Kidney (tissue), 22 donors: ENCODE measurements at places on chromosomes 5 and 9.

- DNase-seq, result peak; percentile 96
Measured at GRCh38 chr5:124748687-124749594, 2.5 kb upstream of the ZNF608 start.

GRCh38 chr5:150085191-150085912 lies 1.0 kb downstream of the CSF1R start:
- DNase-seq, result no peak

- DNase-seq, result no peak
Measured at GRCh38 chr9:91882627-91883026, 67.4 kb downstream of the ROR2 start.

- no peak for DNase-seq
Measured at GRCh38 chr5:72511774-72512592, 4.8 kb upstream of the ZNF366 start.

DNA sequence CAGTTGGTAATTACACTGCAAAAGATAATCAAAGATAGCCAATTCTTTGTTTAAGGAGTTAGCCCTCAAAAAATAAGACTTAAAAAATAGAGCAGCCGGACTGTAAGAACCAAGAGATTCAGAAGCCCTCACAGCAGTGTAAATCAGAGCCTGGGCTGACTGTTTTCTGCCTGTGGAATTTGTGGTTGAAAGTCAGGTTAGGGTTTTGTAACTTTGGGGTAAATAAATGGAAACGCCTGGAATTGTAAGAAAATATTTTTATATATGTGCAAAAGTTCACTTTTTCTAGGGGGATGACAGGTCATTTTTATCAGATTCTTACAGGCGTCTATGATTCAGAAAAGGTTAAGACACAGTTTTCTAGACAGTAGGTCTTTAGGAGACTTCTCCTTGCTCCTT lies 35.6 kb downstream of the KLHL3 start:
- no peak for DNase-seq

- DNase-seq, result no peak
Measured at GRCh38 chr9:129442803-129443511, 177.9 kb downstream of the C9orf50 start.

- no peak for DNase-seq
Measured at GRCh38 chr5:148790545-148791333, 35.7 kb upstream of the ADRB2 start.

DNA sequence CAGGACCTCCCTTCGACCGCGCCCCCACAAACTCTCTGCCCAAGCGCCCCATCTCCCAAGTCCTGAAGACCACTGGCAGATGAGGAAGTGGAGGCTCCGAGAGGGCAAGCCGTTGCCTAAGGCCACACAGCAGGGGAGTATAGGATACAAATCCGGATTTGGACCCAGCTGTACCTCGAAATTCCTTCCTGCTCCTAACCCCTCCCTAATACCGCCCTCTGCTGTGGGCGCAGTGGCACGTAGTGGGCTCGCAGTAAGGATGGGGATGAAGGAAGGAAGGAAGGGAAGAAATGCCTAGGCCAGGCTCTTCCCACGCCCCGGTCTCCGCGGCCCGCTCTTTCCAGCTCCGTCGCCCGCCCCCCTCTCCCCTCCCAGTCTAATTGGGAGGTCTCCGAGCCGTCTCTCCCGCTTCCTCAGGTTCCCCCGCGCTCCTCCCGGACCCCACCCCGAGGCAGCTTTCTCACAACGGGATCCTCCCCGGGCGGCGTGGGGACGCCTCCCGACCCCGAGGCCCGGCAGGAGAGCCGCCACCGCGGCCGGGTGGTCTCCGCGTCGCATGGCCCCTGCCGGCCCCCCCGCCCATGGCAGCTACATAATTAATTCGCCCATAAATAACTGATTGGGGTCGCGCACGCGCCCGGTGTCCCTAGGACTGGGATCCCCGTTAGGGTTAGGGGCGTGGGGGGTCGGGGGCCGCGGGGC lies 138.9 kb downstream of the C9orf50 start:
- DNase-seq, result peak; percentile 90

- no peak for DNase-seq
Measured at GRCh38 chr9:86039991-86040860, 59.1 kb downstream of the GOLM1 start.

DNA sequence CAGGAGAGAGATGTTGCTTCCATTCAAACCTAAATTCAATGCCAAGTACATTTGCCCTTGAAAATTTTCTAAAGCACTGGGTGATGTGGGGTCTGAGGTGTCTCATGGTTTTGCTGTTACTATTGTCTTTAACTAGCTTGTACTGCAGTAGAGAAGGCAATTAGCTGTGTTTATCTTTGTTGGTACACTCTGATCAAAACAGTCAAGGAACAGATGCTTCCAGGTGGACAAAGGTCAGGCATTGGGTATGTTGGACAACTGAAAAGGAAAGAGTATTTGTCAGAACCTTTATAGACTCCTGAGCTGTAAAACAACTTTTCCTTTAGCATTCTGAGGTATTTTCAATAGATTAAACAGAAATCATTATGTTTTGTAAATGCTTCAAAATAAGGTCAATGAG lies 2228.7 kb upstream of the WWC1 start:
- peak; percentile 43 for DNase-seq

- no peak for DNase-seq
Measured at GRCh38 chr5:72937517-72938061, 18.3 kb upstream of the FCHO2 start.

DNA sequence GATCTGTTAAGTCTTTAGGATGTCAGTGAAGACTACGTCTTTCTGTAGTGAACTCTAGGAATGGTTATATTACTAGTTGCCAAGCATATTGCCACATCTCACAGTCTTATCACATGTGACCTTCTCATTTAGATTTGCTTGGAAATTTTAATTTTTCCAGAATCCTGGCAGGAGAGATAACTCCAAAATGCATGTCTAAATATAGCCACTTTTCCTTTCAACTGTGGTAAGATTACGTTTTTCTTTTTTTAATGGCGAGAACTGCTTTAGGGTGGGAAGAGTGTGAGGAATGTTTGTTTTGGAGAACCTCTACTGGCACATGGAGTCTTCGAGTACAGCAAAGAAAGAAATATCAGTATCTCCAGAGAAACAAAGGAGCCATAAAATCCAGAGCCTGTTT lies 91.7 kb upstream of the ADAMTSL1 start:
- DNase-seq, result no peak

- DNase-seq, result peak; percentile 70
Measured at GRCh38 chr5:135243556-135244285, 155.3 kb downstream of the MACROH2A1 start.

GRCh38 chr9:127853312-127854183 lies 910 bp downstream of the ENG start:
- DNase-seq, result no peak

DNA sequence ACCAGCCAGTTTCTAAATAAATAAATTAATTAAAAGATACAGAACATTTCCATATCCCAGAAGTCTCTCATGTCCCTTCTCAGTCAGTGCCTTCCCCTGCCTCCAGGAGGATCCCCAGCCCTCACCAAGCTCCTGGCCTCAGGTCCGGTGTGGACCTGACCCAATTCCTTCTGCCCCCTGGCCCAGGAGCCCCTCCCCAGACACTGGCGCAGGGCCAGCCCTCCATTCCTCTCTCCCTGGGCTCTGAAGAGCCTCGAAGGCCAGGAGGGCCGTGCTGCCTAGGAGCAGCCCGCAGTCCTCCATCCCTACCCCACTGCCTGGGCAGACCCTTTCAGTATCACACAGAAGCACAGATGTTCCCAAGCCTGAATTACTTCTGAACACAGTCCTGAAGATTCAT lies 61.8 kb upstream of the BARHL1 start:
- no peak for DNase-seq

DNA sequence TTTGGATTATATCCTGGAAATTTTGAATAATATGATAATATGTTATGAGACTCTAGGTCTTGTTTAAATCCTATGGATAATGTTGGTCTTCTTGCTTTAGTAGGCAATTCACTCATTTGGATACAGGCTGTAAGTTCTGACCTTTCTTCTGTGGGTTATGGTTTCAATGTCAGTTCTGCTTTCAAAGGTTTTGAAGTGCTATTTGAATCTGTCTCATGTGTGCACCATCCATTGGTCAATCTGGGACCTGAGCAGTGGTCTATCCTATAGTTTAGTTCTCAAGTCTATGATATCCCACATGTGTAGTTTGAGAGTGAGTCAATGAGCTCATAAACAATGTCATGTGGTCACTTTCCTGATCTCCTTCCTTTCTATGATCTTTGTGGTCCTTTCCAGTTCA lies 94.4 kb downstream of the RMI1 start:
- no peak for DNase-seq
